Activated CD8-positive, alpha-beta memory T cell treated with anti-CD3 and anti-CD28 coated beads, Interleukin-2, amount 10 ng/mL, durations not matched to agents 7 days and 5 days (primary cell): ENCODE measurements at places on chromosomes 2 and 18. TPM values are rescaled to one million over a fixed set of nuclear protein-coding genes. Genes with fewer than 3 reads are reported as not detected.

Gene EIF4E2
- total RNA-seq: 59.9 TPM

Gene EPHA4
- total RNA-seq: 0.59 TPM

Gene POTEJ
- not detected for total RNA-seq

Gene OTOF
- total RNA-seq: 35.1 TPM

Gene LHCGR
- not detected for total RNA-seq

Gene UGT1A6
- not detected for total RNA-seq

Gene HOXD4
- total RNA-seq: not detected

Gene ZC3H6
- 12.1 TPM for total RNA-seq

Gene TUBB8B
- total RNA-seq: not detected

Gene CRYGD
- not detected for total RNA-seq

Gene SPC25
- total RNA-seq: 40.1 TPM

Gene CCDC74A
- total RNA-seq: 3.0 TPM

GRCh38 chr2:215724146-215724545 lies 288.3 kb upstream of the FN1 start:
- DNase-seq: no peak

DNA sequence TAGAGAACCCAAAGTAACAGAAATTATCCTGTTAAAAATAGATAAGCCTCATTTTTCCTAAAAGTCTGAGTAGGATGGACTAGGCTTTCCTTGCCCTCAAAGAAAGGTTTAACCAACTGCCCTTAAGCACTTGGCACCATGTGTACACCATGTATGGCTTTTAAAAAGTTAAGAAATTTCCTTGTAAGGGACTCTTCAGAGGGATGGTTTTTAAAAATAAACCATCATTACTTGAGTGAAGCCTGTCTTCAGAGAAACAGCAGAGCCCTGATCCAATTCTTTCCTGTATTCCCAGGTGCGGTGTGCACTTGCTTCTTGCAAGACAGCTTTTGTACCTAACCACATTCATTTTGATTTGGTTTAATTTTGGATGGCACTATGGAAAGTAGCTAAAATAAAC lies 1.1 kb upstream of the NEMP2 start:
- no peak for DNase-seq

- no peak for DNase-seq
Measured at GRCh38 chr2:144475044-144475443, 44.9 kb downstream of the ZEB2 start.

DNA sequence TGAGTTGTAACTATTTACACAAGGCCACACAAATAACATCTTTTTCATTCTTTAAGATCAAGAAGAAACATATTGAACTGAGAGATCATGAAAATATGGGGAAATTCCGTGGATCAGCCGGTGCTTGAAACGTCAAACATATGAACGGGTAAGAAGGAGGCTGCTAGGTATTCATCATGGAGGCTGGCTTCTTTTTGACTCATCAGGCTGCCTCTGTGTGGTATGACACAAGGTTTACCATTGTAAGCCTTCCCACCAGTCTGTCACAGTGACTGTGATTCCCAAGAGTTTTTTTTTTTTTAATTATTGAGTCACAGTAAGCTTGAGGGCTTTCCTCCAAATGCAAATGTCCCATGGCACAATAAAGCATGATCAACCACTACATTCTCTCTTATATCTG lies 506.9 kb downstream of the BCL11A start:
- DNase-seq: no peak

- DNase-seq: no peak
Measured at GRCh38 chr18:69387186-69387585, 13.5 kb upstream of the DOK6 start.

- peak; percentile 50 for DNase-seq
Measured at GRCh38 chr2:36770542-36771287, 74.2 kb downstream of the VIT start.

GRCh38 chr2:215635788-215636139 lies 199.9 kb upstream of the FN1 start:
- DNase-seq: no peak

- DNase-seq: no peak
Measured at GRCh38 chr2:79824086-79824786, 311.4 kb downstream of the CTNNA2 start.

DNA sequence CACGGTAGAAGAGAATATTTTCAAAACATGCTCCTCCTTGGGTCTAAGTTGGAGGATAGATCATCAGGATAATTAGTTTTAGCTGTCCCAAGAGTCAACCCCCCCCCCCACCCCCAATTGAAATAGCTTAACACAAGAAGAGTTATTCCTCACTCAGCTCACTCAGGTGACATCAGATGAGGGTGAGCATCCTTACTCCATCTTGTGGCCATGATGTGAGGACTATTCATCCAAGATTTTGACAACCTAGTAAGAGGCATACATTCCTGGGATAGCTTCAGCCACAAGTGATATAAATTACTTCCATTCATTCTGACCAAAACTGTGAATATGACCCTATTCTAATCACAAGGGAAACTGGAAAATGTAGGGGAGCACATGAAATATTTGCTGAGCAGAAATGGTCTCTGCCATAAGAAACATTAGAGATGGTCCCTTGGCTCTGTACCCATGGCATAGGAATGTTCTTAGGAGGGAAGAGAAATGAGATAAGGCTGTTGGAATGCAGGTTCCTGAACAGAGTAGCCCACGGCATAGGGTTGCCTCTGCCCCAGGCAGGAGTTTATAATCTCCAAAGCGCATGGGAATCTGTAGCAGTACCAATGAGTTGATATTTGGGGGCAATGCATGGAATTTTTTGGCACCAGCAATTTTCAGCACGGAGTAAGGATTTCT lies 257.2 kb downstream of the CYRIA start:
- no peak for DNase-seq

DNA sequence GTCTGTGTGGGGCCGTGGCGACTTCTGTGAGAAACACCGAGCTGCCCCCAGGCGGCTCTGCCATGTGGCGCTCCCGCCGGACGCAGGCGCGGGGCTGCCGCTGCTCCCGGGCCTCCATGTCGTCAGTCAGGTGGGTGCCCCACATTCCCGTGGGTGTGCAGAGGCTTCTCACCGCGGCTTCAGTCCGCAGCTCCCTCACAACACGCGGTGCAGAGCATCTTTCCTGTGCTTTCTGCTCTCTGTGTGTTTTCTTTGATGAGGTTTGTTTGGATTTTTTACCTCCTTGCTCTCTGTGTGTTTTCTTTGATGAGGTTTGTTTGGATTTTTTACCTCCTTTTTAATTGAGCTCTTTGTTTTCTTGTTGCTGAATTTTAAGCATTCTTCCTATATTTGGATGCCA lies 13.0 kb downstream of the AQP12A start:
- DNase-seq: no peak

DNA sequence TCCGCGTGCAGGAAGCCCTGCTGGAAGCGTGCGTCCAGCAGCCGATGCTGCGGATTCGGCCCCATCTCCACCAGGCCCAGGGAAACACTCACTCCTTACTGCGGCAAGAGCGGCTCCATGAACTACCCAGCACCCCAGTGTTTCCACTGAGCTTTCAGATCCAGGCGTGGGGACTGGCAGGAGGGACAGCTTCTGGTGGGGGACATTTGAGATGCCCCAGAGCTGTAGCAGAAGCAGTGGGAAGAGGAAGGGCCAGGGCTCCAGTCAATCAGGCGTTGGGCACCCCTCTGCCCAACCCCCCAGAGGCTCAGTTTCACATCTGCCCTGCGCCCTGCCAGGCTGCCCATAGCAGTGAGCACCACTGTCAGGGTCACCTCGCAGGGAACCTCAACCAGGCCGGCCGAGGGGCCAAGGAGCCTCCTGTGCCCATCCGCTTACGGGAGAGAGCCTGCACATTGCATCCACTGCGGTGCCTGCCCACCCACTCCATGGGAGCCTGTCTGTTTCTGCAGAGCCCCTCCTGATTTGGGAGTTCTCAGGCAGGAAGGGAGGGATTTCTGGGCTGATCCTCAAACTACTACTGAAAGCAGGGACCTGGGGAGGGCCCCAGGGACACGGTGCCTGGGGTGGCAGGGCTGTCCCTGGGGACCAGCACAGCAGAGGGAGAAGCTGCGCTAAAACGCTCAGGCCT lies 4.6 kb downstream of the AGXT start:
- no peak for DNase-seq

GRCh38 chr18:77046409-77046808 lies 86.2 kb downstream of the MBP start:
- no peak for DNase-seq

DNA sequence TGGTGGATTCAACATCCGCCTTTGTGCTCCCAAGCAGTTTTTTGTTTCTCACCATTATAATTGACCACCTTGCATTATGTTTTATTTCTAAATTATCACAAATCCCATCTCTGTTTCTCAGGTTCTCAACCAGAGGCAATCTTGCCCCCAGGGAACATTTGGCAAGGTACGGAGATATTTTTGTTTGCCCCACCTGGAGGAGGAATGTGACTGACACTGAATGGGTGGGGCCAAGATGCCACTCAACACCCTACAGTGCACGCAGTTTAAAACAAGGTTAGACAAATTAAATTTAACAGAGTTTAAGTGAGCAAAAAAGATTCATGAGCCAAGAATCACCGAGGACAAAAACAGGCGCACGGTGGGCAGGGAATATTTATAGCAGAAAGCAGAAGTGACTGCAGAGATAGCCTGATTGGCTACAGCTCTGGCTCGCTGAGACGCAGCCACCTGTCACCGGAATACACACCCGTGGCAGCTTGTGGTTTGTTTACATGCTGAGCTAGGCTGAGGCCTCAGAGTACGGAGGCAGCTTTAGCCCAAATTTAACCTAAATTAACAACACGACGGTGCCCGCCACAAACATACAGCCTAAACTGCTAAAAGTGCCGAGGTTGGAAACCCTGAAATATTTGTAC lies 150.0 kb upstream of the ALKAL2 start:
- DNase-seq: peak; percentile 85
